ENCODE measurements at places on chromosomes 6 and 20.

GRCh38 chr6:132643547-132643946 is 15.4 kb downstream of the TAAR1 start:
- DNase-seq: no peak

DNA sequence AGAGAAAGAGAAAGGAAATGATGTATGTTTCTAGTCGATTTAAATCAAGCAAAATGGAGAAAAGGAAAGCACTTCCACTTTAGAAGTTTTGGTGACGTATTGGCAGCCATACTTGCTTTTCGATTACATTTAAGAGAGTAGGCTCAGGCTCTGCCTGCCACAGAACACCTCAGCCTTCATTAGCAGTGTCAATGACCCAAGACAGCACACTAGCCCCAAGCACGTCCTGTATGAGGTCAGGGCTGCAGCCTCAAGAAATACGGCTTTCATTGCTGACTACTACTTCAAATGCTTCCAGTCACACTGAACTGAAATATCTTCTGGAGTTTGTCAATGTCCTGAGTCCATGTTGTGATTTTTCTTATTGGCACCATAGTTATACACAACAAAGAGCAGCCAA is 285.3 kb downstream of the EYA4 start:
- DNase-seq: no peak

DNA sequence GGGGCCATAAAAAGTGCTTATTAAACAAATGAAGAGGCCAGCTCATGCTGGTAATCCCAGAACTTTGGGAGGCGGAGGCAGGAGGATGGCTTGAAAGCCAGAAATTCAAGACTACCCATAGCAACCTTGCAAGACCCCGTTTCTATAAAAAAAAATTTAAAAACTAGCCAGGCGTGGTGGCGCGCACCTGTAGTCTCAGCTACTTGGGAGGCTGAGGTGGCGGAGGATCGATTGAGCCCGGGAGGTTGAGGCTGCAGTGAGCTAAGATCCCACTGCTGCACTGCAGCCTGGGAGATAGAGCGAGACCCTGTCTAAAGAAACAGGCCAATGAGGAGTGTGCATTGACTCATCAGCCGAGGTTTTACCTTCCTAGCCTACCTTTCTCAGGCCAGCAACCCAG is 15.2 kb downstream of the NPEPL1 start:
- no peak for DNase-seq

DNA sequence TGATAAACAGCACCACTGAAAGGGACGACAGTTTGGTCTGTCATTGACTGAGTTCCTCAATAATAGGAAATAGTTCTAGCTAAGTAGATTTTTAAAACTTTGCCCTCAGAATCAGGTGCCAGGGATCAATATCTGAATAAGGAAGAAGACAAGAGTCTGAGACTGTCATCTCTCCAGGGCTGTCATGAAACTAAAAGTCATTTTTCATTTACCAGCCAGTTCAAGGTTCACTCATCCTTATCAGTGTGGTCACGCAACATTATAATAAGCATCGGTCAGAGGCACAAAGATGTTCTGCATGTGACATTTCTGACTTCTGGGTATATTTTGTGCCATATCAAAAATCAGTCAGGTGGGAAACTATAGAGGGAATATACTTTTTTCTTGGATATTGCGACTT is 52.5 kb upstream of the E2F3 start:
- DNase-seq: no peak

- peak; percentile 20 for DNase-seq
Observed at GRCh38 chr20:4369798-4370124, 351.9 kb upstream of the PRND start.

DNA sequence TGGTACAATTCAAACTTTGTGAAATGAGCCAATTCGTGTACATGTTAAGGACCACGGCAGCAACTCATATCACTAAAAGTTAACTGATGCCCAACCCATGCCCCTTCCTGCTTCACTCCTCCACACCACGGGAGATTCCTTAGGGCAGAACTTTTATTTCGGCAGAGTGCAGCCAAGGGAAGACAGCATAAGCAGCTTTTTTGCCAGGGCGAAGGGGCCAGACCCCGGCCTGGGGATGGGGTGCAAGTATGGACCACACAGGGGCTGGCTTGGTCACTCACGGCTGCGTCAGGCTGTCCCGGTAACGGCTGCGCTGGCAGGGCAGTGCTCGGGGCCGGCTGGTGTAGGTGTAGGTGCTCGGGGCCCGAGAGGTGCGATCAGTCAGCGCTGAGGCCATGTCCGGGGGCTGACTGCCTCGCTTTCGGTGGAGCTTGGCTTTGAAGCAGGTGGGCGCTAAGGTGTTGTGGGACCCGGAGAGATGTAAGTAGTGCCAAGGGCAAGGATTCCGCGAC is 792 bp downstream of the RSPH3 start:
- DNase-seq: no peak

GRCh38 chr6:106360989-106361430 is 493 bp downstream of the CRYBG1 start:
- DNase-seq: peak; percentile 54

DNA sequence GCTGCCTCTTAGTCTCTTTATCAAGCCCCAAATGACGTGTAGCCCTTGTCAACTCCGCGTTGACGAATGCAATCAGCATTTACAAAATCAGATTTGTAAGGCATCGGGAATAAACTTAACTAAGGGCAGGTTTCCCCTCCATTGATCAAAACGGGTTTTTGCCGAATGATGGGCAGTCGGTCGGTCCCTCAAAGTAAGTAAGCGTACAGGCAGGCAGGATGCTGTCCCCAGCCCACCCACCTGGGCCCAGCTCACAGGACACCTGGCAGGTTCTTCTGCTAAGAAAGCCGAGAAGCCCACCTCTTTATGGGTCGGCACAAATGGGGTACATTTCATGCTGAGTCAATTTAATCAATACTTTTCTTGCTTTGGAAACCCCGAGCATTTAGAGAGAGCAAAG is 22.0 kb upstream of the MAFB start:
- no peak for DNase-seq

- no peak for DNase-seq
Observed at GRCh38 chr6:157669323-157669722, 153.7 kb upstream of the SNX9 start.

GRCh38 chr6:110390404-110390803 is 25.0 kb downstream of the DDO start:
- no peak for DNase-seq

GRCh38 chr6:31510007-31510406 is 12.1 kb downstream of the MICB start:
- DNase-seq: no peak

DNA sequence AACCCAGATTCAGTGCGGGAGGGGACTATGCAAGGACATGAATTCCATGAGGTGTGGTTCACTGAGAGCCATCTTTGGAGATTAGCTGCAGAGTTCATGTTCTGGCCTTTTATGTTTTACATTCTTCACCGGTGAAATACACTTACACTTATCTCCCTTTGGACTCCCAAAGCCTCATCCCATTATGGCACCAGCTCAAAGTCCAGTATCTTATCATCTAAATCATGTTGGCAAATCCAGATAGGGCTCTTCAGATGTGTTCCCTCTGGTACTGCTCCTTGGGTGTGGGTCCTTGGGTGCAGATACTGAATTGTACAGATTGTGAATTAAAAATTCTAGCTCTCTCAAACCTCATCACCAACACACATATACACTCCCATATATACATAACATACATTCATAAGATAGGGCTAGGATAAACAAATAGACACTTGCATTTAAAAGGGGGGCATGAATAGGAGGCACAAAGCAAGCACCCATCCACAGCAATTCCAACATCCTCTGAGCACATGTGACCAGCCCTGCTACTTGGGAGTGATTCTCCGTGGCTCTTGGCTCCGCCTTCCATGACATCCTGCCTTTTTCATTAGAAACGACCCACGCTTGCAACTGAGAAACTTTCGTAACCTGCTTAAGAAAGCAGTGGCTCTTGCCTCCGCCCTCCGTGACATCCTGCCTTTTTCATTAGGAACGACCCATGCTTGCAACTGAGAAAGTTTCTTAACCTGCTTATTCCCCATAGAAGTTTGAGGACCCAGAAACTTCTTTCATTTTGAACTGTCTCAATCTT is 53.6 kb upstream of the LRRC1 start:
- no peak for DNase-seq

DNA sequence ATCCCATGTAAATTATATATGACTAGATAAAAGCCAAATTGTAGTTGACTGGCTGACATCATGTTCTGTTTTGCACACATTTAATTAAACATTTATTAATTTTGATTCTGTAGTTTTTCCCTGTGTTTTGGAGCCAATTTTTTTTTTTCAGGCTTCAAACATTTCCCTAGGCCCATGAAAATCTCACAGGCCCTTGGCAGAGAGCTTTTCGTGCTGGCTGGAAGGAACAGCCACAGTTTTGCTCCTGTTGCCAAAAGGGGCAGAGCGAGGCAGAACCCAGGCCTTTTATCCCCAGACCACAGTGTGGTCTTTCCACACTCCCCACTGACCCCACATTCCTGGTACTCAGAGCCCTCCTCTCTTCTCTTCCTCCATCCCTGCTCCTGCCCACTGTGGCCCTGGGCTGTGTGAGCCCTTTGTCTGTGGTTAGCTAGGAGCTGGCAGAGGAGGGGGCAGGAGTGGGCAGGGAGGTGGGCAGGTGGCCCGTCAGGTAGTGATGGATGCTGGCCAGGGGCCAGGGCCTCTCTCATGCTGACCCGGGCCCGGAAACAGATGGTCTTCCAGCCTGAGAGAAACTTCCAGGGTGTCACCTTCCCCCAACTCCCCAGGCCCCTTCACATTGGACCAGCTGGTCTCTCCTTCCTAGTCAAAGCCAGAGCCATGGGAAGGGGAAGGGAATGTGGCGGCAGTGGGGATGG is 19.4 kb upstream of the CCM2L start:
- DNase-seq: no peak

- peak; percentile 58 for DNase-seq
Observed at GRCh38 chr20:46814366-46815232, 80.0 kb upstream of the EYA2 start.

DNA sequence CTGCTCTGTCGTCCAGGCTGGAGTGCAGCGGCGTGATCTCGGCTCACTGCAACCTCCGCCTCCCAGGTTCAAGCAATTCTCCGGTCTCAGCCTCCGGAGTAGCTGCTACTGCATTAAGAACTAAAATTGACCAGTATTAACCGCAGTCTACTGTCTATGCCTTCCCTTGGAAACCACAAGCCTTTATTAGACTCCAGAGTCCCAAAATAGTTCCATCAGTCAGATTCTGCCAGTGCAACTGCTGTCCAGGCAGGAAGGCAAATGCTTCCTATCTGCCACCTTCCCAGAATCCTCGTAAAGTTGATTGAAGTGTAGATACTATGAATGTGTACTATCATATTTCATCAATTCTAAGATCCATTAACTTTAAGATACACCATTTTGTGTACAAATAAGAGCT is 16.7 kb downstream of the KAT14 start:
- no peak for DNase-seq

- peak; percentile 50 for DNase-seq
Observed at GRCh38 chr6:1381481-1382330, 7.7 kb upstream of the FOXF2 start.

DNA sequence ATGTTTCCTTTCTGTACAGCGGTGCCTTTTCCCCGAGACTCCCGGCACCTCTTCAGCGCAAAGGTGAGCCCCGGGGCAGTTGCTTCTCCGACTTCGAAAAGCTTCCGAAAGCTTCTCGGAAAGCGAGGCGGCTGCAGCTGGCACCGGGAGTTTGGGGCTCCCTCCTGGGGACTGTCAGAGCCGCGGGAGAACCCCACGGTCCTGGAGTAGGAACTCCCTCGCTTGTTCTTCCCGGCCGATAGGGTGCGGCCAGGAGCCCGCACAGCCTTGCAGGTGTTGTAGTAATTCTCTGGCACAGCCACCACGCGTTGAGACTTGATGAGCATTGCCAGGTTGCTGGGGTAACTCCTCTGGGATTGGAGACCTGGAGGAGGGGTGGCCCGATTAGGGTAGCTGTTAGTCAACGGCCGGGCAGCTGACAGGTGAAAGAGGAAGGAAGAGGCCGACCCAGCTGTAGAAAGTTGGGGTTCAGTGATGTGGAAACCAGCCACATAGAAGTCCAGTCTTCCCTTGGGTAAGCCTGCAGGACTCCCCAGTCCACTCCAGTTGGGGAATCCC is 721 bp downstream of the KDM1B start:
- peak; percentile 90 for DNase-seq

DNA sequence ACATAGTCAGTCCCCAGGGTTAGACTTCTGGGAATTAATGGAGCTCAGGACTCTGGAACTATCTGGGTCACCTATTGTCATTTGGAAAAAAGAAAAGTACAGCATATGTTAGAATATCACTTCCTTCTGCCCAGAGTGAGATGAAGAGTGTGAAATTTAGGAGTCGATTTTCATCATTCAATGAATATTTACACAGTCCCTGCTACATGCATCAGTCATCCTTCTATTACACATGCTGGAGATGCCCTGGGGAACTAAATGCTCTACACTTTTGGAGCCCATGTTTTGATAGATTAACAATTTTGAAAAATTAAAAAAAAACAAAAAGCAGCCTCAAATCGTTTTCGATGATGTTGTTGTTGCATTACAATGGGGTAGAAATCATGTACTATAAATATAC is 315.4 kb downstream of the ALDH8A1 start:
- no peak for DNase-seq

GRCh38 chr20:1429143-1429728 is 36.4 kb upstream of the FKBP1A start:
- no peak for DNase-seq

DNA sequence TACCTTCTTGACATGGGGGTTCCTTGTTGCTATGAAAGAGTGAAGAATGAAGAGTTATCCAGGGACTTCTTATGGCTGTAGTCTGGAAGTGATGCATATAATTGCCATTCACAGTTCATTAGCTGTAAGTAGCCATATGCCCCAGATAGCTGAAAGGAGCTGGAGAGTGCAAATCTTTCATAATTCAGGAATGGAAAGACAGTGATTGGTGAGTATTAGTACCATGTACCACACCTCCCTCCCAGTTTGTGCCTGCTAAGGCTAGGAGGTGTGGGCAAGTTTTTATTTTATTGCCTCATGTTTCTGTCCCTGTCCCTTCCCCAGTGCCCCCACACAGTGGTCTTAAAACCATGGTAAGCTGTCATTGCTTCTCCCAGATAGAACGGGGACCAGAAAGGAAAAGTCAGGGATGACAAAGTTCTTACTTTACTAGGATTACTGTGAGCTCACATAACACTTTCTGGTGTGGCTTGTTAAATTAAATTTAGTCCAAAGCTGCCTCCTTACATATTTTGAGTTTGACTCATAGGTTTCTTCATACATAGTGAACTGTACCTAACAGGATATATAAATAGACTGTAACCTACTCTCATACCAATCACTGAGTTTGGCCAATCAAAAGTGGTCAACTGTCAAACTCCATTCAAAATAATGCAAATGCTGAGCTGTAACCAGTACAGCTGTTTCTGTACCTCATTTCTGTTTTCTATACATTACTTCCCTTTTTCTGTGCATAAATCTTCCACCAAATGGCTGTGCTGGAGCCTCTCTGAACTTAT is 119.4 kb downstream of the RFPL4B start:
- DNase-seq: peak; percentile 59

GRCh38 chr6:125193208-125193607 is 39.6 kb downstream of the TPD52L1 start:
- DNase-seq: peak; percentile 65
